ENCODE measurements at places on chromosomes 16 and 17.

DNA sequence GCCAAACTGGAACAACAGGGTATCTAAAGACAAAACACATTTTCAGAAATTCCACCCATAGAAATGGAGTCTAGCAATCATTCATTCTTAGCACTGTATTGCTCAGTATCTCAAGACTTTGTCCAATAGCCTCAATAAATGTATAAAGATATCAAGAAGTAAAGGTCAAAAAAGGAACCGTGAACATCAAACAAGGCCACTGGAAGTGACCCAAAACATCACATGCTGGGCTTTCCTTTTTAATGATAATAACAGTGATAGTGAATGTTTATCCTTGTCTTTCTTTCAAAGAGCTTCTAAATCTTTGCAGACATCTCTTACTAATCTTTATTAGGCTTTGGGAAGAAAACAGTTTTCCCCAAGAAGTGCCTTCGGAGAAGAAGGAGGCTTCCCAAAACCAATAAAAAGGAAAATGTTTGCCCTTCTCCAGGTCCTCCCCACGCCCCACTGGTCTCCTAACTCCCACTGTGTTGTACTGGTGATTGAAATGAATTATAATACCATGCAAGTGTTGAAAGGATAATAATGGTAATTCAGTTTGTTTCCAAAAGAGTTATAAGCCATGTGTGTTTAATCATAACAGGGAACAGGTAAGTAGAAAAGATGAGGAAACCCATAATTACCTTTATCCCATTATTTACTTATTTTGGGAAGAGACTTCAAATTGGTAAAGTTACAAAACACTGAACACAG, 18.6 kb downstream of the RNF43 start:
- DNase-seq, result no peak

DNA sequence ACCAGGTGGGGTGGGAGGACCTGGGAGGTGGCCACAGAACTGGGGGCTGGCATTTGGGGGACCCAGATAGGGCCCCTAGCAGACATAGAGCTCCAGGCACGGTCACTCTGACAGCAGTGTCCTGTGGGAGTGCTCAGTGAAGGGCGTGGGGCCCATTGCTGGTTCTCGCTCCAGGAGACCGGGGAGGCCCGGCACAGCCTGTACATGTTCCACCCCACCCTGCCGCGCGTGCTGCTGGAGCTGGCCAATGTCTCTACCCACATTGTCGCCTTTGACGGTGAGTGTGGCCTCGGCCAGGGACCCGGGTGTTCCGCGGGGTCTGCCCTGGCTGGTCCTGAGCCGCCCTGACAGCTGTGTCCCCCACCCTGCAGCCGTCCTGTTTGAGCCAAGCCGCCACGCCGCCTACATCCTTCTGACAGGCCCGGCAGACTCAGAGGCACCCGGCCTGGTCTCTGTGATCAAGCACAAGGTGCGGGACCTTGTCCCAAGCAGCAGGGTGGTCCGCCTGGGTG, 11.2 kb downstream of the RGS11 start:
- no peak for DNase-seq

GRCh38 chr16:28875134-28876018, 2.9 kb upstream of the ATP2A1 start:
- DNase-seq, result no peak

DNA sequence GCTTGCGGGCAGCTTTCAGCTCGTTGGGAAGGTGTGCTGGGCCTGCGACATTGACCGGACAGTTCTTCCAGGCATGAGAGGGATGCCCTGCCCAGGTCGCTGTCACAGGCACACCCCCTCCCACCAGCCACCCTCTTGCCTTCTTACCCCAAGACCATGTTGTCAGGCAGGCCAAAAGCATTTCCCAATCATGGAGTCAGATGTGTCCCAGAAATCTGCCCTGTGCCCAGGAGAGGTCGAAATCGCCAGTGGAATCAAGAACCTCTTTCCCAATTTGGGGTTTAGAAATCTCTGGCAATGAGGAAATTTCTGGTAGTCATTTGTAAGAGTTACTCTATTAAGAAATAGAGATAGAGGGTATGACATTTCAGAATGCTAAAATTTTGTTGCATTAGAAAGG, 177.1 kb downstream of the RAB11FIP4 start:
- DNase-seq, result no peak

DNA sequence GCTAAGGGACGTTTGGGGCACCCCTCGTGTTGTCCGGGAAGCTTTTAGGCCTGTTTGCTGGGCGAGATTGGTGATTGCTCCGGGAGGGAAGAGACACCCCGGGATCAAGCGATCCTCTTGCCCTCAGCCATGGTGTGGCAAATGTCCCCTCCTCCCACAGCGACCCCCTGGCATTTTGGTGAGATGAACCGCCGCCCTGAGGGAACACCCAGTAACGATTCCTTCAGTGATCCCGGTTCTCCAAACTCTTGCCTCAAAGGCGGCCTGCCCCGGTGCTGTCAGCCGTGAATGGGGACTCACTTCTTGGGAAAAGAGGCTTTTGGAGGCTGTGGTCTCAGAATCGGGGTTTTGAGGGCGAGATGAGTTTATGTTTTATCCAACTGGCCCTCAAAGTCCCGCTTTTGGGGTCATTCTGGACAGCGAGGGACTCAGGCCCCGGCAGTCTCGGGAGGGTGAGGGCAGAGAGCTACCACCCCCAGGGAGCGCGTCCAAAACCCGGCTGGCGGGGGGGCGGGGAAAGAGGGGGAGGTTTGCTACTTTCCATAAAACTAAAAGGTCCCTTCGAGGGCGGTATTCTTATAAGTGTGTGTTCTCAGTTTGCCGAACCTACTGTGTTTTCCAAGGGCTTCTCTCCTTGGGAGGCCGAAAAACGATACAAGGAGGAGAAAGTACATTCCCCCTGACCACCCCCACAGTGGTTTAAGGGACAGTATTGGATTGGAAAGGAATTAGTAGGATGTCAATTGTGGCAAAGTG, 232.7 kb downstream of the MRTFB start:
- DNase-seq, result peak; percentile 27

GRCh38 chr17:7538891-7539545, 9.8 kb upstream of the TNFSF12 start:
- peak; percentile 29 for DNase-seq

DNA sequence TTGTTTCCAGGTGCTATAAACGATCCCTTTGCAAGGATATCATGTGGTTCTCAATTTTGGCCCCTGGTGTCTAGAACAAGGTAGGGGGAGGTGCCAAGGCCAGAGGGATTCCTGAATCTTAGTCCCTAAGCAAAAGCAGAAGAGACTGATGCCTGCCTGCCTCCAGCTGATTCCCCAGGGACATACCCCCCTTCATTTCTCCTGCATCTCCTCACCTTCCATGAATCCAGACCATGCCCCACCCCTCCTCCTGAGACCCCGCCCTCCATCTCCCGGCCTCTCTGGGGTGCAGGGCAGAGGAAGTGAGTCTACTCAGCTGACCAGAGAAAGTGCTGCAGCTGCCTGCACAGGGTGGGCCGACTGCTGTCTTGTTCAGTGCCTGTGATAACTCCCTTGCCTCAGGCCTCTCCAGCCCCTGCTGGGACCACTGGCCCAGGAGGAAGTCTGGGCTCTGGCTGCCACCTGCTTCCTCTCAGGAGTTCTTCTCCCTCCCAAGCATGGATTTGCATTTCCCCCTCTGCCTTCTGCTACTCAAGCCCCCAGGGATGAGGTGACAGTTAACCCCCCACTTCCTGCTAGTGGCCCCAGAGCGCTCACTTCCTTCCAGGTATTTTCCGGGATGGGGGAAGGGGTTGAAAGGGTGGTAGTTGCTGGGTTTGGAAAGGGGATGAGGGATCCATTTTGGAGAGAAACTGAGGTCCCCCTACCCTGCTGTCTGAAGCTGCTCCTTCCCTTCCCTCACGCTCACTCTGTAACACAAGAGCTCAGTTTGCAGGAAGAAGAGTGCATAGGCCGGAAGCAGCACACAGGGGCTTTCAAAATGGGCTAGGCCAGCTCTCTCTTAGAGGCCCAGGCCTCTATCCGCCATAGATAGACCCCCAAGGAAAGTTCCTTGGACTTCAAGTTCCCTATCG, 10.5 kb upstream of the TSPOAP1 start:
- DNase-seq, result peak; percentile 92

- DNase-seq, result no peak
These were observed 24.0 kb downstream of the TNRC6A start for GRCh38 chr16:24753437-24753836.

Data from fibroblast of skin of back (primary cell).